ELF-1 (cell line): ENCODE measurements at places on chromosomes 3 and 15.
A peak's percentile ranks its signal among the peaks of the same experiment; 100 is the strongest.

DNA sequence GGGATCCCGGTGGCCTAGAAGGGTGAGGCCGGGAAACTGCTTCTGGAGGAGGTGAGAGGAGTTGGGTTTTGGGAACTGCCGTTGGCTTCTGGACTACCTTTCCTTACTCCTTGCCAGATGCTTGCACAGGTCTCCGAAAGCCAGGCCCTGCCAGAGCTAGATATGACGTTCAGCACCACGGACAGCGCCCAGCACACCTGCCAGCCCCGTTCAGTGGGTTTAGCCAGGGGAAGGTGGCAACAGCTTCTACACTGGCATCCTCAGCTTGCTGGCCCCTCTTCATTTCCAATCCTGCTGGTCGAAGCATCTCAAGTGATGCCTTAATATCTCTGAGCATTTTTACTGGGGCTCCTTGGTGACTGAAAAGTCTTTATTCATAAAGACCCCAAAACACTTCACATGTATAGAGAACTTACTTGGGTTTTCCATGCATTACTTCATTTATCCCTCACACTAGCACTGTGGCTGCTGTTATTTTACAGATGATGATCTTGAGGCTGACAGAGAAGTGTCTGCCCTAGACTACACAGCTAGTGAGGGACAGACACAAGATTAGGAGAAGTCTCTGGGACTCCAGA, 21.9 kb downstream of the HCN4 start:
- peak; percentile 78 for DNase-seq

DNA sequence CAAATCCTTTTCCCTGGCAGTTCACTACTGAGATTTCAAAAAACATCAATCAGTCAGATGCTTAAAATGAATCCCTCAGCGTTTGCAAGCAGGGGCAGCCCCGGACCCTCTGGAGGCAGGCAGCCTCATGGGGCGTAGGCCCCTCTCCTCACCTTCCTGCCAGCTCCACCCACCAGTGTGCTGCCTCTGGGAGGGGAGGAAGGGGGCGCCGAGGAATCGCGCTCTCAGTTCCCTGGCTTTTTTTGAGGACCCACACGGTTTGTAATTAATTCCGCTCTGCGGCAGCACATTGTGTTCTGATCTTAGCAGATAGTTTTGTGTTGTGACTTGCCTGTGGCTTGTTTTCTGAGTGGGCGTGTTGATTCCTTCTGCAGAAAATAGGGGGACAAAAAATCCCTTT, 159.9 kb downstream of the KLF13 start:
- no peak for DNase-seq

GRCh38 chr15:25863111-25863967, at the start of gene ATP10A:
Gene ATP10A, minus strand, starts transcription at chr15:25863327. Its CDS starts 231 bp downstream, at chr15:25863096.
- DNase-seq: peak; percentile 20

- DNase-seq: peak; percentile 70
Observed at GRCh38 chr3:183553334-183554026, 2.0 kb downstream of the KLHL6 start.

DNA sequence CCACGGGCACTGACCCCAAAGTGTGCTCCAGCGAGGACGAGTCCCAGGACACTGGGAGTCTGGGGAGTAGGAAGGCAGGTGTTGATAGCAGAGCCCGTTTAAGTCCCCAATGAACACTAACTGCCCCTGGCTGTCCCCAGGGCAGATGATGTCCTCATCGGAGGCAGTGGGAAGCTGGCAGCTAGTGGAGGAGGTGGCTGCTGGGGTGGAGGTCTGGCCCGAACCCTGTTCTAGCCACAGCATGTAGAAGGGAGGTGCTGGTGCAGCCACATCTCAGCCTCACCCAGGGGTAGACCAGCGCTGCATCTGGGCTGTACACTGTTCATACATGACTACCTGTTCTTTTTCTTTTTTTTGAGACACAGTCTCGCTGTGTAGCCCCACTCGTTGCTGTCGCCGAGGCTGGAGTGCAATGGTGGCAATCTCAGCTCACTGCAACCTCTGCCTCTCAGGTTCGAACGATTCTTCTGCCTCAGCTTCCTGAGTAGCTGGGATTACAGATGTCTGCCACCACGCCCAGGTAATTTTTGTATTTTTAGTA, 51.8 kb downstream of the KLF13 start:
- DNase-seq: no peak

DNA sequence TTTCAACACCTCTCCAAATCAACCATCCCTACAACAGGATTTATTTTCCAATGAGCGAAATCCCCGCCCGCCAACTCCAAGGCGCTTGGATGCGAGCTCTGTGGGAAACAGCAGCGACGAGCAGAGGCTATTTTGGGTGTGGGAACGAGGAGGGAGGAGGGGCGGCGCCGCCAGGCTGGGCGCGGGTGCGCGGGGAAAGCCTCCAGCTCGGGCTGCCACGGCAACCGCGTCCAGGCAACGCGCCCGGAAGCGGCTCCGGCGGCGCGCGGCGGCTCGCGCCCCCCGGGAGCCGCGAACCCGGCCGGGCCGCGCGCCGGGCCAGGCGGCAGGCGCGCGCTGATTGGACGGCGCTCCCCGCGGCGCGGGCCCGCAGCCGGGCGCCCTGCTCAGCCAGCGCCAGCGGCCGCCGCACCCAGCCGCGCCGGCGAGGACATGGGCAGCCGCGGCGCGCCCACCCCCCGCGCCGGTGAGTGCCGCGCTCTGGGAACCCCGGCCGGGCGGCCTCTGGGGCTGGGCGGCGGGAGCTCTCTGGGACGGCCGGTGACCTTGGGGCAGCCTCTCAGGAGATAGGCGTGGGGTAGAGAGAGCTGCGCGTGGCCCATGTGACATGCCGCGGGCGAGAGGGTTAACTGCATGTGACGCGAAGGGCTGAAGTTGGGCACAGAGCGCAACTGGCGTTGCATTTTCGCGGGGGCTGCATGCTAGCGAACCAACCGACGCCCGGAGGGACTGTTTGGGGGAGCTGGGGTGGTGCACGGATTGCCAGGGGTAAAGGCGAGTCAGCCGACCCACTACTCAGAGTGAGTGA, at the start of gene FAM81A:
Gene FAM81A, plus strand, starts transcription at position 370 of the 808 bp plus-strand sequence. CDS start 20,441 bp downstream, outside the sequence.
- peak; percentile 72 for DNase-seq

DNA sequence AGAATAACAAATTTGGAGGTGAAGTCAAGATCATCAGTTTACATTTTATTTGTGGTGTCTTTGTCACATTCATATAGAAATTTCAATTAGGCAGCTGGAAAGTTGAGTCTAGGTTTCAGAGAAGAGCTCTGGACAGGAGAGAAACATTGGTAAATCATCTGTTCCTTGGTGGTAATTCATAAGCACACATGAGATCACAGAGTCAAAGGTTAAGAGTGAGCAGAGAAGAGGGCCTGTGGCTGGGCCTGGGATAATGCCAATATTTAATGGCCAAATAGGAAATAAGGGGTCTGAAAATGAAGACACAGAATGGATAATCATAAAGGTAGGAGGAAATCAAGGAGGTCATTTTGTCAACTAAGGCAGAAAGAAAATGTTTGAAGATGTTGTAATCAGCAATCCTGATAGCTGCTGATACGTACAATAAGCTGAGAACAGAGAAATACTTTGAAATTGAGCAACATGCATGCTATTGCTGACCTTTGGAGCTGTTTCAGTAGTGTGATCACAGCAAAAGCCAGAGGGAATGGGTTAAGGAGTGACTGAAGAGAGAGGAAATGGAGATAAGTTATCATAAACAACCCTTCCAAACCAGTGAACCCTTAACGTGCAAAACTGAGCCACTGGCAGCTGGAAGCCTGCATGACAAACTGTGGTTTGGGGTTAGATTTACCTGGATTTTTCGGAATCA, 692.8 kb downstream of the AGBL1 start:
- DNase-seq: no peak

DNA sequence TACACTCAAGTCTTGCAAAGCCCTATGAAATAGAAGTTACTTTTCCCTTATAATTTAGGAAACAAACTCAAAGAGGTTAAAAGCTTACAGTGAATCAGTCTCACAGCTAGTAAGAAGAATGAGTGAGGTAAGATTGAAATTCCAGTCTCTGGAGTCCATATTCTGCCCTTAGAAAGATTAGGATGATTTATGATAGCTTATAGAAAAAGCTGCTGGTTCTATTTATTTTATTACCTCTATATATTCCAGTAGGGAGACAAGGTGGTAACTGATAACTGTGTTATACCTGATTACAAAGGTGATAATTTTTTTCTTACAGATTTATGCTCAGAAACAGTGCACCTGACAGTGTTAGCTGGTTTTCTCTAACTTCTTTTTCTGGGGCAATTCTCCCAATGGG, 34.1 kb upstream of the SPESP1 start:
- DNase-seq: no peak

DNA sequence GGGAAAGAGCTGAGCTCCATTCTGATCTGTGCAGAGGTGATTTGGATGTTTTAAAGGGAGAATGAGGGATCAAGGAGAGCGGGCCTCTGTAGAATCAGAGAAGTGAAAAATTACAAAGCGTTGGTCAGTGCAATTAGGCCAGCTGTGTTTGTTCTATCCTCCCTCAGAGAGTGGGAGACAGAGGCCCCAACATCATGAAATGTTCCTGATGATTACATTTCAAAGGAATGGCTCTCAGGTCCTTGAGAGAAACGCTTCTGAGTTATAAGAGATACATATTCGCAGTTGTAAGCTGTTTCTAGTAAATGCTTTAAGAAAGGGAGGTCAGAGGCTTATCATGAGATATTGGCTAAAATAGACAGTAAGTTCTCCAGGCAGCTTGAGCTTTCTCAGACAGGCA, 15.7 kb upstream of the CAND2 start:
- no peak for DNase-seq
